ENCODE measurements at places on chromosomes 5 and 9. TPM values are rescaled to one million over a fixed set of nuclear protein-coding genes. Genes with fewer than 3 reads are reported as not detected.
A peak's percentile ranks its signal among the peaks of the same experiment; 100 is the strongest.

Gene BAAT
- not detected for total RNA-seq

Gene NIM1K
- total RNA-seq = 0.05 TPM

Gene PHF2
- 16.0 TPM for total RNA-seq

Gene TMEFF1
- 9.2 TPM for total RNA-seq

Gene TMEM252
- not detected for total RNA-seq

Gene MAMDC2
- total RNA-seq = 6.7 TPM

Gene ALDH1B1
- 12.1 TPM for total RNA-seq

Gene SDHA
- total RNA-seq = 196 TPM

Gene SV2C
- not detected for total RNA-seq

Gene LRRC19
- not detected for total RNA-seq

Gene ZNF366
- 13.3 TPM for total RNA-seq

GRCh38 chr5:2375757-2376250, 375.7 kb downstream of the IRX2 start:
- DNase-seq = no peak

DNA sequence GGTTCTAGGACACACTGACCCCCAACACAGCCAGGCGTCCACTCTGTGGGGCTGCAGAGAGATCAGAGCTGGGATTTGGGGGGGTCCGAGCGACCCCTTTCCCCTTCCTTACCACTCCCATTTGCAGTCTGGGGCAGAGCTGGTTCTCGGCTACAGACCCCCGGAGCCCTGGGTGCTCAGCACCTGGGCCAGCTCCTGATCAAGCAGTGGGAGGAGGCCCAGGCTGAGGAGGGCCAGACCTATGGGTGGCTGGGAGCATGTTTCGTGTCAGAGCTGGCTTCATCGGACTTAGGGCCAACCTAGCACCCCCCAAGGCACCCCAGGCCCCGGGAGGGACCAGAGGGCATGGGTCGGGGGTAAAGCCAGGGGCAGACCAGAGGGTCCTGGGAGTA, 7.6 kb downstream of the GRIN1 start:
- no peak for DNase-seq

- no peak for DNase-seq
These were observed 54.5 kb downstream of the MAN2A1 start for GRCh38 chr5:109744261-109744660.

DNA sequence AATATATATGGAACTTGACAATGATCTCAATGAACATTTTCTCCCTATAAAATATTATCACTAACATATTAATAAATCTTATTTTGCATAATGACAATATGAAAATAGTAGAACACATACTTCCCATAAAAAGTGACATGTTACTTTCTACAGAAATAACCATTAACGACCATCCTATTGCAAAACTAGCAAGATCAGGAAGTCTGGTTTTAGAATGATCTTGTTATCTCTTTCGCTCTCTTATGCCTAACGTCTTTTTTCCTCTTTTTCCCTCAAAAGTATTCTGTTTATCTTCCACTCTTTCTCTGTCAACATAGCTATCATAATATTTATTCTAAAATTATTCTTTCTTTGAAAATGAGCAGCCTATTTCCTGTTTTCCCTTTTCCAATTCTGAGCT, 21.6 kb upstream of the C5orf46 start:
- DNase-seq = no peak

DNA sequence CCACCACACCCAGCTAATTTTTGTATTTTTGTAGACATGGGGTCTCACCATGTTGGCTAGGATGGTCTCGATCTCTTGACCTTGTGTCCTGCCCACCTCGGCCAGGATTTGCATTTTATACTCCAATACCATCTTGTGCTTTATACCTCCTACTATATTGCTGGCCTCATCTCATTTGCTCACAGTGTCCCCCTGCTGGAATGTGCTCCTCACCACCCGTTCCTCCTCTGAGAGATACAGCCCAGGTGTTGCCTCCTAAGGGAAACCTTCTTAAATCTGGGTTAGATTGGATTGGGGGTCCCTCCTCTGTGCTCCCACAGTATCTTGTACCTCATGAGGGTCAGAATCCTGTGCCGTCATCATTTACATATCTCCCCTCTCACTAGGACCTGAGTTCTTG, 131.7 kb downstream of the PAPPA start:
- no peak for DNase-seq

DNA sequence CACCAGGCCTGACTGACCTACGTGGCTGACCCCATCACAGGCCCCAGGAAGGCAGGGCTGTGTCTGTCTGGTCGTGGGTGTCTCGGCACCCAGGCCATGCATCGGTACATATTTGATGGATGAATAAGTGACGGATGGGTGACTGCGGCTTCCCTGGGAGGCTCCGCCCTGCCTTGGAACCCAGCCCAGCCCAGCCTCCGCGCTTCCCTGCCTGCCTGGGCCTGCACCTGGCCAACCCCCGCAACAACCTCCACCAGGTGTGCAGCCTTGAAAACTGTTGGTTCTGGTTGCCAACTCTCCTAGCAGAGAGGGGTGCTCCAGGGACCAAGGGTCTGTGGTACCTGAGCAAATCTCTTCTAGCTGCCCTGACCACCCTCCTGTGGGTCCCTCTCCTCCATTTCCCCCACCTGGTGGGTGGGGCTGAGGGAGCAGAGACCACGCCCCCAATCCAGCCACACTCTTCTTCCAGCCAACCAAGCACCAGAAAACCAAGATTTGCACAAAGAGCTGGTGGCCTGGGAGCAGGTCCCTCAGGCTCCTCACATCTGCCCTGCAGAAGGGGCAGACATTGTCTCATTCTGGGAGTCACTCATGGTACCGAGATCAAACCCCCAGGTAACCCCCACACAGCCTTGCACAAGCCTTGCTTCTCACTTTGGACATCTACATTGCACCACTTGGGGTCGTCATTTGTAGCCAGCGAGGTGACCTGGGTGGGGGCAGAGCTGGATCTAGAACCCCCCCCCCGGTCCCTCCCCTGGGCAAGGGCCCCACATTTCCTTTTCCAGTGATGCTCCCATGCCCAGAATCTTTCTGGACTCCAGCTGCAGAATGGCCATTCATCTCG, 100.6 kb upstream of the IER5L start:
- no peak for DNase-seq

GRCh38 chr5:149166128-149166527, 24.8 kb downstream of the ABLIM3 start:
- DNase-seq = no peak

DNA sequence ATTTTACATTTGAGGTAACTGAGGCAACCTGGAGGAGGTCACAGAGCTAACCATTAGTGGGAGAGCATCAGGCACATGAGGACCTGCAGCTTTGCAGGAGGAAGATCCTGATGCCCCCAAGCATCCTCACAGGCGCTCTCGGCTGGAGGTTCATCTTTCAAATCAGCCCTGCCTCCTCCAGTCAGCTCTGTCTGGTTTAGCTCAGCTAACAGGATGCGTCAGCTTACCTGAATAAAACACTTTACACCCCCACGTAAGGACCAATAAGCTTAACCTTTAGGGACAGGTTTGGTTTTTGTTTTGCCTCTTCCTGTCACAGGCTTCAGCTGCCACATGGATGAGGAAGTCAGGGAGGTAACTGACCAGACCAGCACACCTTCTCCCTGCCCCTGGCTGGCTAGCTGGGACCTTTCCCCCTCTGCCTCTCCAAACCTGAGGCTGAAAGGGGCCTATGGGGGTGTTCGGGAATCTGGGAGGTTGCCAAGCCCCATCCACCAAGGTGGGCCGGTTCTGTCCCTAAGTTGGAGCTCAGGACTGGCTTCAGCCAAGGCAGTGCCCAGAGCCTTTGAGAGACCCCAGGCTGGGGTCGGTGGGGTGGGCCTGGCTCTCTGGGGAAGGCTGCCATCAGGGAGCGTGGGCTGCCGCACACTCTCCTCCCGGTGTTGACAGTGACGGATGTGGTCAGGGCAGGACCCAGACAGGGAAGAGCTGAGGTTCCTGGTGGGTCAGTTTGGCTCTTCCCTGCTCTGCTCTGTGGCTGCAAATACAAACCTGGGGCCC, 20.0 kb upstream of the FCN1 start:
- DNase-seq = no peak

DNA sequence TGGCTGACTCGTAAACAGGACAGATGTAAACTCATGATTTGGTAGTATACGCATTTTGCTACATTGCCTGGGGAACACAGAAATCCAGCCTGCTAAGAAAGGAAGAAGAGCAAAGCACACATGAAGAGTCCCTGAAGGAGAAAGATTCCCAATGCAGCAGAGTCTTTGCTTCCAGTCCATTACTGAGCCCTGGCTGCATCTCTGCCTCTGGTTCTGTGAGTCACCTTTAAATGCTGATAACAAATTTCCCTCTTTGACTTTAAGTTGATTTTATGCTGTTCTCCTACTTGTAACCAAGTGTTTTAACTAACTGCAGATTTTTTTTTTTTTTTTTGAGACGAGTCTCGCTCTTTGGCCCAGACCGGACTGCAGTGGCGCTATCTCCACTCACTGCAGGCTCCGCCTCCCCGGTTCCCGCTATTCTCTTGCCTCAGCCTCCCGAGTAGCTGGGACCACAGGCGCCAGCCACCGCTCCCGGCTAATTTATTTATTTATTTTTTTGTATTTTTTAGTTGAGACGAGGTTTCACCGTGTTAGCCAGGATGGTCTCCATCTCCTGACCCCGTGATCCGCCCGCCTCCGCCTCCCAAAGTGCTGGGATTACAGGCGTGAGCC, 8.5 kb upstream of the PRXL2C start:
- DNase-seq = no peak

DNA sequence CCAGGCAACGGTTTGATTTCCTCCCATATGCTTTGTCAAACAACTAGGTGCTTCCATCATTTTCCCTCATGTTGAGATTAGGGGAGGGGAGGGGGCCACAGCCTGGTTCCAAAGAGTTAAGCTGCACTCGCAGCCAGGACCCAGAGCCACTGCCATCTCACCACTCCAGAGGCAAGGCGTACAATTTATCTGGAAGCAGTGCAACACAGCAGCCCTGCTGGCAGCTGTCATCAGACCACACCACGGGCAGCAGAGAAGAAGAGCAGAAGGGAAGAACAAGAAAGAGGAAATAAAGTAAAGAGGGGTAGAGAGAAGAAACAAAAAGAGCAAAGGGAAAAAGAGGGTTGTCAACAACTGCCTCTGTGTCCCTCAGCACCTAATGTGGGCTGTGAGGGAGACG, 38.9 kb downstream of the MED27 start:
- DNase-seq = no peak

DNA sequence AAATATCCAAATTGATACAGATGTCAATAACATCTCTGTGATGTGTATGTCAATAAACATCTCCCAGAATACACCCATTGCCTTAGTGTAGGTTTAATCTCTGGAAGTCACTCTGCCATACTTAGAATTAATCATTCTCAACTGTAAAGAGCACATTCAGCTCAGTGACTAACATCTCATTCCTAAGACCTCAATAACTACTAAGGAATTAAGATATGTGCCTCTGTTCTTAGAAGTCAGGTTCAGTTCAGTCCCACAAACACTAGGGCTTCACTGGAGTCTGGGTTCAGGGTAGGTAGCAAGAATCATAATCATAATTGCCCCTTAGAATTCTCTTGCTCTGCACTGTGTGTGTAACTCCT, 31.7 kb downstream of the UGCG start:
- no peak for DNase-seq

DNA sequence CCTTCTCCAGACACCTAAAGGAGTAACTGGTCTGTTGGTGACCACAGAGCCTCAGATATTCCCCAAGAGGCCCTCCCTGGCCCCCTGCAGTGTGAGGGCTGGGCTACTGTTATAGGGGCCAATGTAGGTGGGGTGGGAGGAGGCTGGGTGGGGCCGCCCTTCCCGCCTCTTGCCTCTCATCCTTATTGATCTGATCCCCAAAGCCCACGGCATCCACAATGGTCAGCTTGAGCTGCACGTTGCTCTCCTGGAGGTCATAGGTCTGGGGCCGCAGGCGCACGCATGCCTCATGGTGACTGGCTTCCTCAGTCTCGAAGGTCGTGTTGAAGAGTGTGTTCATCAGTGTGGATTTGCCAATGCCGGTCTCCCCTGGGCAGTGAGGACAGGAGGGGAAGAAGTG, 13.0 kb downstream of the SEPTIN8 start:
- no peak for DNase-seq

DNA sequence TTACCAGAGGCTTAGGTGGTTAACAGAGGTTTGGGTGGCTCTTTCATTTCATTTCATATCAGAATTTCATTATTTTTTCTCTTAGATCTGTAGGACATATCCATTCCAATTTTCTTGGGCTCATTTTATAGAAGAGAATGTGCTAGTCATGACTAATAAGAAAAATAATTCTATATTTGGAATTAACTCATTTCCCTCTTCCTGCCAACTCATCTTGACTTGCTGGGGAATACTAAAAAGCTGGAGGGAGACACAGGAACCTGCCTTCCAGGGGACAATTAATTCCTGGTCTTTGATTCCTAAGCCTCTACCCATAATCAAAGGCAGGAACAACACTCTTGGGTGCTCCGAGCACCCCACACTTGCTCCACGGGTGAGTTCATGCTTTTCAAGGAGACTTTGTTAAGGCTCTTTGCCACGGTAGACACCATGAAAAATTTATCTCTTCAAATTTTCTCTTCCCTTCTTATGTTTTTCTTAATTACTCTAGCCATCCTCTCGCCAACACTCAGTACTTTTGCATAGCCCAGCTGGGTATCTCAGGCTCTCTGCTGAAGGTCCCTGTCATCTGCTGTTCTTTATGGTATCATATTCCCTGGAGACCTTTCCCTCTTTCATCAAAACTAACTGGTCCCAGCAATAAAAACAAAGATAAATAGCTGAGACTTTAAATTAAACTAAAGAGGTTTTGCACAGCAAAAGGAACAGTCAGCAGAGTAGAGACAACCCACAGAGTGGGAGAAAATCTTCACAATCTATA, 273.9 kb downstream of the NPR3 start:
- peak; percentile 28 for DNase-seq

DNA sequence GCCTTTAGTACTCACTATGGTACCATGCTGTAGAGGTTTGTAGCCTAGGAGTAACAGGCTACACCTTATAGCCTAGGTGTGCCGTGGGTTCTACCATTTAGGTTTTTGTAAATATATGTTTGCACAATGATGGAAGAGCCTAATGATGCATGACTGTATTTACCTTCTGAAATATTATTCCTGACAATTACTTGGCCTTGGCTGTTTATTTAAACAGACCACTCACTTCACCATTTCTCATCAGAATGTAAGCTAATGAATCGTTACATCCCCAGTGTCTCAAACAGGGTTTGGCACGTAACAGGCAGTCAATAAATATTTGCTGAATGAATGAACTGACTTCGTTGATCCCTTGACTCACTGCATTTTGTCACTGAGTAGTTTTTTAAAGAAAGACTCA, 93.1 kb downstream of the MED27 start:
- DNase-seq = no peak

Data from dermis blood vessel endothelial cell (primary cell).